Activated CD8-positive, alpha-beta memory T cell treated with anti-CD3 and anti-CD28 coated beads, Interleukin-2, amount 50 U/mL, for 4 hours (primary cell): ENCODE measurements at places on chromosomes 3 and 15.

- DNase-seq: no peak
These were observed 1.5 kb downstream of the PLCL2 start for GRCh38 chr3:16886303-16886683.

- DNase-seq: no peak
These were observed 238.3 kb downstream of the NLGN1 start for GRCh38 chr3:173635826-173636225.

DNA sequence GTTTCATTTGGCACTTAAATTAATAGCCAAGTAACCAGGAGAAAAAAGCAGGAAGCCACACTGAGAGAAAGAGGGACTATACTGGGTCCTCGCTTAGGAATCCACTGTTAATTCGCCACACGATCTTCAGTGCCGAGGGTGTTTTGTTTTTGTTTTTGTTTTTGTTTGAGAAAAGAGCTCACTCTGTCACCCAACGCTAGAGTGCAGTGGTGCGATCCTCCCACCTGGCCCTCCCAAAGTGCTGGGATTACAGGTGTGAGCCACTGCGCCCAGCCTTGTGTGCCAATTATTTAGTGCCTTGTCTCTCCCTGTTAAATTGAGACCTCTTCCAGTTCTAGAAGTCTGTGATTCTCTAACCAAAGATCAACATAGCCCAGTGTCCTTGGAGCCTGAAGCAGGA is 53.8 kb upstream of the TPM1 start:
- no peak for DNase-seq

- DNase-seq: no peak
These were observed 39.4 kb downstream of the FANCI start for GRCh38 chr15:89283201-89283600.

DNA sequence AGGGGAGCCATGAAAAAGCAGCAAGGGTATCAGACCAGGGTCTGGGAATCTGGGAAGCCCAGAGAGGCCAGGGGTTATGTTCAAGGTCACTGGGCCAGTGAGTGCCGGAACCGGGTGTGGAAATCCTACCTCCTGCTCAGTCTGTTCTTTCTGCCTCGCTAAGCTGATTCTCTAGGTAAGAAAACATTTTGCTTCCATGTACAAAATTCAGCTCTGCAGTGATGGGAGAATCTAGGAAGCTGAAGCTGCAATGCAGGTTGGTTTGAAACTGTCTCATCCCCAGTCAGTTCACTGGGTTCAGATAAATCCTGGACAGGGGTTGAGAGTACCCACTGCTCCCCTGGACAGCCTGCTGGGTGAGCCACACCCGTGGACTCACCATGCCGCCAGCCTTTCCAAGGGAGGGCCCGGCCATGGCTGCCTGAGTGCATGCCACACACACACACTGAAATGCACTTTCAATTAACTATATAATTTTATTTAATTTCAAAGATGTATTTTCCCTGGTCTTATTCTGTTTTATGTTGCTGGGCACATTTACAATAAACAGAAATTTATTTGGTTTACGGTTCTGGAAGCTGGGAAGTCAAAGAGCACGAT is 108.4 kb downstream of the CORO2B start:
- no peak for DNase-seq

DNA sequence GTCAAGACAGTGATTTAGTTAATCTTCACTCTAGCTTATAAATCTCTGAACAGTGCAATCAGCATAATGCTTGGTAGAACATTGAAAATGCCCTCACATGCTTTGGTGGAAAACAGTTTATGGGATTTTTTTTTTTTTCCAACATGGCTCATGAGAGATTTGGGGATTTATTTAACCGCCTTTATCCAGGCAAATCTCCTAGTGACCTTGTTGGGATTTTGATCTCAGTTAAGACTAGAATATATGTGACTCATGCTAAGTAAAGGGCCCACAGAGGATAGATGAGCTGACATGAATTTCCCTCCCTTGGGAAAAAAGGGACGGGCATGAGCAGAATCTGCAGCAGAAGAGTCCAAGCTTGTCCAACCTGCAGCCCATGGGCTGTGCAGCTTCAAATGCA is 18.7 kb downstream of the LRTM1 start:
- DNase-seq: no peak

DNA sequence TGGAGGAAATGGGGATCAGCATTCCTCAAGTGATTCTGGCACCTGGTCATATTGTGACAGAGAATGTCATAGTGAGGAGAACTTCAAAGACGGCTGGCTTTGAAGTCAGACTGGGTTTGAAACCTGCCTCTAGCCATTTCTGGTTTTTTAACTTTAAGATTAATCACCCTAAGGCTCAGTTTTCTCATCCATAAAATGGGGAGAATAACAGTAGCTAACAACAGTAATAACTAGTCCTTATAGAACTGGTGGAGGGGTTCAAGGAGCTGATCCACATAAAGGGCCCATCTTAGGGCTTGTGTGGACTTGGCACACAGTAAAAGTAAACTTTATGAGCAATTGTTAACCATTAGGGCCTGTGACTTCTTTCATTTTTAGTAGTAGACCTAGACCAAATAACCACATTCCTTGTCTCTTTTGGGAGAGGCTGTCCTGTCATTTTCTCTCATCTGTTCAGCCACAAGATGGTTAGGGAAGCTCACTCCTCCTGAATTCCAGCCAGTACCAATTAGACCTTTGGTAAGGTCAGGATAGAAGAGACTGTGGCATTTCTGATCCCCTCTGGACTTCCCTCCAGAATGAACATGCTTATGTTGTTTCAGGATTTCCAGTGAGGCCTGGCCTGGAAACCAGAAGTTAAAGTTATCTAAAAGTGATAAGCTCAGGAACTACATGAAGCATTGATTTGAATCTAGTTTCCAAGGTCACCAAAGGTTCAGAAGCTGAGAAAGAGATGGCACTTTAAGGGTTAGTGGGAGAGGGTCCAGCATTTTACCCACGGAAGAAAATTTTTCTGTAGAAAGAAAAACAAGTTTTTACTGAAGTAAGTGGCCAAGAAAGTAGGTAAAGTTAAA is 159.3 kb upstream of the DPH6 start:
- no peak for DNase-seq

GRCh38 chr3:52649461-52650210 is 36.1 kb downstream of the PBRM1 start:
- no peak for DNase-seq

GRCh38 chr3:49700453-49701128 is 11.2 kb downstream of the RNF123 start:
- no peak for DNase-seq

DNA sequence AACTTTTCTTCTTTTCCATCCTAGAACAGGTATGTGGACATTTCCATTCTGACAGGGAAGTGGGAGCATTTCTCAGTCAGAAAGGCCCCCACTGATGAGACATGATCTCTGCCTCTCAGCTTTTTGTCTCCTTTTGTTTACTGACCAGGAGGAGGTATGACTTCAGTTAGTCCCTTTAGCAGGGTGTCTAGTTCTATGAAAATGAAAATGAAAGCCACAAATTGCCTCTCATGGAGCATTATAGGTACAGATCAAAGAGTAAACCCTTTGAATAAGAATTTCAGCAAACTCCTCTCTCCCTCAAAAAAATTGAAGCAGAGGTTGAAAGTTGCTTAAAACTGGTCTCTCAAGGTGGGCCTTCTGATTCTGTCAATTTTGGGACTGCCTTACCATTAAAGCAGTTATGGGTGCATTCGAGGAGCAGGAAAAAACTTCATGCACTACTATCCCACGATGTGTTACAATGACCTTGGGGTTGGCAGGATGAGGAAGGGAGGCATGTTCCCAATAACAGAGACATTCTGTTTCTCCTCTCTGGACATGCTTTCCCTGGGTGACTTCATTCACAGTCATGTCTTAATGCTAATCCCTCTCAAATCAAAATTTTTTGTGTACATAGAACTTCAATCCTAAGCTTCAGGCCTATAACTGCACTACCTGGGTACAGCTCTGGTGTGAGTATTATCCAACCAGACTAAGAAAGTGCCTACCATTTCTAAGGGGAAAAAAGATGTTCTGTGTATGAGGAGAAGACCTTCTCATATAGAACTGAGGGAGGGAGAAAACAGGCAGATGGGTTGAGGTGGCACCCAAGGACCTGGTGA is 50.6 kb upstream of the TBC1D23 start:
- DNase-seq: no peak

DNA sequence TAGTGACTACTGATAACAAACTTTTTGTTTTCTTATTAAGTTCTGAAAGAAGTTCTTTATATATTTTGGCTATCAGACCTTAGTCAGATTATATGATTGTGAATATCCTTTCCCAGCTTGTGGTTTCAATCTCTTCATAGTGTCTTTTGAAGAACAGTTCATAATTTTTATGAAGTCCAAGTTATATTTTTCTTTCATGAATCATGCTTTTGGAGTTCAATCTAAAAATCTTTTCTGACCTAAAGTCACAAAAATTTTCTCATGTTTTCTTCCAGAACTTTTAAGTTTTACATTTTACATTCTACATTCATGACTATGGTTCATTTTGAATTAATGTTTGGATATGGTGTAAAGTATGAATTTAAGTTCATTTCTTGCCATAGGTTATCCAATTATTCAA is 34.2 kb upstream of the OCA2 start:
- no peak for DNase-seq

DNA sequence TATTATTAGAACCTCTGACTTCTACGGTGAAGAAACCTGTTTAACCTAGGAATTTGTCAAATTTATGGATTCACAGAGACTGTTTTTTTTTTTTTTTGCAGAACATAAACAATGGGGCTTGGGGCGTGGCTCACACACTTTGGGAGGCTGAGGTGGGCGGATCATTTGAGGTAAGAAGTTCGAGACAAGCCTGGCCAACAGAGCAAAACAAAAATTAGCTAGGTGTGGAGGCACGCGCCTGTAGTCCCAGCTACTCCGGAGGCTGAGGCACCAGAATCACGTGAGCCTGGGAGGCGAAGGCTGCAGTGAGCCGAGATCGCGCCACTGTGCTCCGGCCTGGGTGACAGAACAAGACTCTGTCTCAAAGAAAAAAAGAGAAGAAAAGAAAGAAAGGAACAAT is 3.0 kb downstream of the ZBTB11 start:
- DNase-seq: no peak

GRCh38 chr3:32143849-32144757 is 37.7 kb downstream of the GPD1L start:
- DNase-seq: peak; percentile 31

- DNase-seq: no peak
These were observed 91.8 kb upstream of the CGNL1 start for GRCh38 chr15:57284535-57284934.

DNA sequence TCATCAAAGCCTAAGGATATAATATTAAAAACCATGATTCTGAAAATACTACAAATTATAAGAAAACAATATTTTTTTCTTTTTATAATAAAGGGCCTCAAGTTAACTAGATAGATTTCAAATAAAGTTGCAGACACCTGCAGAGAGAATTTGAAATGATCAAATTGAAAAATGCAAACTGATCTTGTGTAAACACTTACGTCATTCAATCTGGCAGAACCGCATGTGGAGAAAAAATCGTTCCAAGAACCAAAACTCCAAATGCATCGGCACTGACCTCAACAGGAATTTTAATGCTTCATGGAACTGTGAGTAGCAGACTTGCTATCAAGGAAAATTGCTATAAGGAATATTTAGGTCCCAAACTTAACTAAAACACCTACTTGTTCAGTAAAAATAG is 17.2 kb downstream of the CPA3 start:
- DNase-seq: no peak

- DNase-seq: no peak
These were observed 12.4 kb upstream of the SEC13 start for GRCh38 chr3:10333349-10333650.

DNA sequence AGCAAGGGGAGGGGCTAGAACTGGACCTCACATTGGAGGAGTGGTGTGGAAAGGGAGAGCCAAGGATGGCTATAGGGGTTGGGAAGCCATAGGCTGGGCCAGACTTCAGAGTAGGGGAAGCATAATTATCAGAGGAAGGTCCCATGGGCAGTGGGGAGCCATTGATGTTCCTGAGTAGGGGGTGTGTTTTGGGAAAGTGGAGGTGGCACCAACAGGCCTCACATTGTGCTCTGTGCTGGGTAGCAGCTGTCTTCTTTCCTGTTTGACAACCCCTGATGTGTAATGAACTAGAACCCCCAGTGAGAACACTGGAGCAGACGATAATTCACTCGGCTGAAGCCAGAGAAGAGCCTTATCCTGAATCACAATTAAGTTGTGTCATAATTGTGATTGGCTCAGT is 41.2 kb downstream of the SLC6A11 start:
- no peak for DNase-seq

DNA sequence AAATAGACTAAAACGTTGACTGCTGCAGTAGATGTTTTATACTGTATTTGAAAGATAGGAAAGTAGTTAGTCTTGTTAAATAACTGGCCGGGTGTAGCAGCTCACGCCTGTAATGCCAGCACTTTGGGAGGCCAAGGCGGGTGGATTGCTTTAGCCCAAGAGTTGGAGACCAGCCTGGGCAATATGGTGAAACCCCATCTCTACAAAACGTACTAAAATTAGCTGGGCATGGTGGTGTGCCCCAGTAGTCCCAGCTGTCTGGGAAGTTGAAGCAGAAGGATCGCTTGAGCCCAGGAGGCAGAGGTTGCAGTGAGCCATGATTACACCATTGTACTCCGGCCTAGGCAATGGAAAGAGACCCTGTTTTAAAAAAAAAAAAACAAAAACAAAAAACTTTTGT is 60.5 kb upstream of the ULK4 start:
- no peak for DNase-seq

- DNase-seq: no peak
These were observed 102.1 kb downstream of the SRGAP3 start for GRCh38 chr3:9147215-9147895.

DNA sequence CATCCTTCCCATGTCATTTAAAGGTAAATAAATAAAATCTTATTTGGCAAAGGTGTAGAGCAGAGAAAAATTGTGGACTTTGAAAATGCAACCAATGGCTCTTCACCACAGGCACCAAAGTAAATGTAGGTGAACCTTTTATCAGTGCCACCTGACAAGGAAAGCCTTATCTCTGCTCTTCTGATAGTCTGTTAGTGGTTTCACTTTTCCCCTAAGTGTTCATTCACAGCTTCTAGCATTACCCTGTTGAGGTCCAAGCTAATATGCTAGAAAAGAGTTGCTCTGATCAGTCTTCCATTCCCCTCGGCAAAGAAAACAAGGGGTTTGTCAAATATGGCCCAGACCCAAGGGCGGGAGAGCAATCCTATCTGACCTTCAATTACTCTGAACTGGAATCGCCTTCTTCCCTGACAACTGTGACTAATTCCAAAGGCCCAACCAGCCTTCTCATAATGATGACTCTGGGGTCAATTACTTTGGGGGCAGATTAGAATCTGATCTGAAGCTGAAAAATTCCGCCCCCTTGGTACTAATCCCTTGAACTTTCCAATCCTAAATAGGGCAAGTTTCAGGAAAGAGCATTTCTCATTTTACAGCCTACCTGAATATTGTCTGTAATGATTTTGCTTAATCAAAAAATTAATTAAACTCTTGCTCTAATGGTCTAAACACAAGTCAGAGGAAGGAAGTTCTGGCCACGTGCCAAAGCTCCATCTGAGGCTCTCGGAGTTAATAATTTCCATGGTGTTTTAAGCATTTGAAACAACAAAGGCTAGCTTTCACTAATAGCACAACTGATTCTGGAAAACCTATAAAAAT is 52.4 kb downstream of the SETMAR start:
- no peak for DNase-seq

- DNase-seq: no peak
These were observed 162.2 kb downstream of the MYRIP start for GRCh38 chr3:39971559-39972031.

- no peak for DNase-seq
These were observed 28.8 kb upstream of the SHC4 start for GRCh38 chr15:48992545-48992944.
